Activated CD4-positive, alpha-beta memory T cell treated with anti-CD3 and anti-CD28 coated beads, Interleukin-2, amount 10 ng/mL, durations not matched to agents 7 days and 5 days (primary cell): ENCODE measurements at places on chromosomes 4 and X. TPM values are rescaled to one million over a fixed set of nuclear protein-coding genes. Genes with fewer than 3 reads are reported as not detected.
A peak's percentile ranks its signal among the peaks of the same experiment; 100 is the strongest.

CCSER1 gene
- 0.50 TPM for total RNA-seq

- no peak for DNase-seq
Measured at GRCh38 chr4:174537634-174538033, 15.3 kb upstream of the HPGD start.

DNA sequence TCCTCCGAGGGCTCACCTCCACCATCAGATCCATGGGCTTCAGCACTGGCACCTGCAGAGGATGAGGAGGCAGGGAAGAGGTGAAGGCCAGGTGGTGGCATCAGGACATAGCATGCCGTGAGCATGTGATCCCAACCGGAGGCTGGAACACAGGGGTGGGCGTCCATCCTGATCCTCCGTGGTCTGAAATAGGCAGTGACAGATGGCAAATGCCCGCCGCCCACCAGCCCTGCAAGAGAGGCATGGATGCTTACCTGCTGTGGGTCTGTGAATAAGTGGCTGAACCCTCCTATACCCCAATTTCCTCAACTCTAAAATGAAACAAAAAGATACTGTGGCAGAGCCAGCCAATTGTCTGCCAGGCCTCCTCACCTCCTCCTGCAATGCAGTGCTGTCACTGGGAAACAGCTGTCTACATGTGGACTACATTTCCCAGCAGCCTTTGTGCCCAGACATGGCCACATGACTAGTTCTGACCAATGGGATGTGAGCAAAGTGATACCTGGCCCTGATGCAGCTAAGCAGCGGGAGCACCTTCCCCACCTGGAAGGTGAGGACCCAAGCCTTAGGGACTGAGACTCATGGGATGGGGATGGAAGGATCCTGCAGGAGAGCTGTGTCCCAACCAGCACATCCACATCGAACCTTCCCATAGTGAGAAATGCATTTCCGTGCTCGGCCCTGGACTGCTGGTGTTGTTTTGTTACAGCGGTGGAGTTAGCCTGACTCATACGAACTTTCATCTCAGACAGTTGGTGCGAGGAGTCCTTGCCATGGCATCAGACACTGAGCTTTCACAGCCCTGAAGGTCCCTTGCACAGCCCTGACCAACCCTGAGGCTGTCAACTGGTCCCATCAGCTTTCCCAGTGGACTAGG, 99.5 kb downstream of the PPP2R2C start:
- DNase-seq = peak; percentile 39

DNA sequence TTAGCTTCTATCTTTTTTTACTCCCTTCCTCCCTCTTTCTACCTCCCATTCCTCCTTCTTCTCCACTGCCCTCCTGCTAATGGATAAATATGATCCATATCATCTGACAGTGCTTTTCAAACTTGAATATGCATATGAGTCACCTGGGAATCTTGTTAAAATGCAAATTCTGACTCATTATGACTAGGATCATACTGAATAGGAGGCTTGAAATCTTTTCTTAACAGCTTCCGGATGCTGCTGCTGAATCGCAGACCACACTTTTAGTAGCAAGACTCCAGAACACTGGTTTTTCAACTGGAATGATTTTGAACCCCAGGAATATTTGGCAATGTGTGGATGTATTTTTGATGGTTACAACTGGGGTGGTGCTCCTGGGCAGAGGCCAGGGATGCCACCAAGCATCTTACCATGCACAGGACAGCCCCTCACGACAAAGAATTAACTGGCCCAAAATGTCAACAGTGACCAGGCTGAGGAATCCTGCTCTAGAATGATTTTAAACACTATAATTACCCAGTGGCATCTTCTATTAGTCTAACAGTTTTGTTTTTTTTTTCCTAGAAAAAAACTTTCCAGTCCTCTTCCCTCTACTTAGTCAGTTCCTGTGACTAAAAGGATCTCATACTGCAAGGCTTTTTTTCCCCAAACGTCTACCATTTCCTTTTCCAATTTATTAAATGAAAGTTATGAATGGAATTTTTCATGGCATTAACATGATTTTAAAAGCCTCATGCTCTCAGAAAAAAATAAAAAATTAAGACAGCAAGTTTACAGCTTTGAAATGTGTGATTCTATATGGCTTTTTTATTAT, 10.6 kb upstream of the PYURF start:
- DNase-seq = no peak

DNA sequence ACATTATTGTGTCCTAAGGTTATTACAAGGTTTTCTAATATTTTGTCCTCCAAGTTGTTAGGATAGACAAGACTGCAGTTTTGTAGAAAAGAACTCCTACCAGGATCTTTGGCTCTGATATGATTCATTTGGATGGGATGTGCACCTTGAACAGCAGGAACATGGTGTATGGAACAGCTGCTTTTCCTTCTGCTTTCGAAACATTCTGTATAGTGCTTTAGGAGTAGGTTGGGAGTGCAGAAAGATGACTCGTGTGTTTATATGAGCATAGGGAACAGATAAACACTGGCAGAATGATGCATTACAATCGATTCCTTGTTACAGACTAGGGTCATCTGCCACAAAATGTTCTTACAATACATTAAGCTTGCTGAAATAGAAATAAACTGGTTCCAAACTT, 790.1 kb downstream of the DMD start:
- no peak for DNase-seq

DNA sequence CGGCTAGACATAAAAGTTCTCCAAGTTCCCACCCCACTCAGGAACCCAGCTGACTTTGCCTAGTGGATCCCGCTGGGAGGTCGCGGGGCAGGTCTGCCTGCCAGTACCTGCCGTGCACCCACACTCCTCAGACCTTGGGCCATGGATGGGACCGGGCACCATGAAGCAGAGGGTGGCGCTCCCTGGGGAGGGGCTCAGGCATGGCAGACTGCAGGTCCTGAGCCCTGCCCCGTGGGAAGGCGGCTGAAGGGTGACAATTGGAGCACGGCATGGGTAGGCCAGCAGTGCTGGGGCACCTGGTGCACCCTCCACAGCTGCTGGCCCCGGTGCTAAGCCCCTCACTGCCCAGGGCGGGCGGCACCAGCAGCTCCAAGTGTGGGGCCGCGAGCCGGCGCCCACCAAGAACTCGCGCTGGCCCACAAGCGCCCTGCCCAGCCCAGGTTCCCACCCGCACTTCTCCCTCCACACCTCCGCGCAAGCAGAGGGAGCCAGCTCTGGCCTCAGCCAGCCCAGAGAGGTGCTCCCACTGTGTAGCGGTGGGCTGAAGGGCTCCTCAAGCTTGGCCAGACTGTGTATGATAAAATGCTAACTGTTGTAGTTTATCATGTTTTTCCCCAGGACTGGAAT, 63.1 kb downstream of the UGT2A2 start:
- no peak for DNase-seq
